ENCODE measurements at places on chromosomes 16 and 17.

DNA sequence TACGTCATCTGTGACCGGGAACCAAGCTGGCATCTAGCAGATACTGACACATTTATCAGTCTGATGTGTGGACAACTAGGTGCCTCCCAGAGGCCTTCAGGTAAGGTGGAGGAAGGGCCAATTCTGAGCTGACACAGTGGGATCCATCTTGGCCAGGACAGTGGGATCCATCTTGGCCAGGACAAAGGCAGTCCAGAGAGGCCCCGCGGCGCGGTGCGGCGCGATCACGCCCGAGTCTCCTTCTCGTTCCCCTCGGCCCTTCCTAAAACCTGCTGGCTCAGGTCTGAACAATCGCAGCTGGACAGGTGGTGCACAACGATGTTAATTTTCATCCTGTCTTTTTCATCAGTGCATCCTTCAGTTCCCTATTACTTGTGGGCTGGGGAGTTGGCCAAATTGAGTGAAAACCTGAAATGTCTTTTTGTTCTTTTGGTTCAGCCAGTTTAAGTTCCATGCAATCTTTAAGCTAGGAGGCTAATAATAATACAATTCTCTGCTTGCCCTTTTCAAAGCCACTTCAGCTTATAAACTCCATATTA lies 486 bp upstream of the WSB1 start:
- no peak for DNase-seq

DNA sequence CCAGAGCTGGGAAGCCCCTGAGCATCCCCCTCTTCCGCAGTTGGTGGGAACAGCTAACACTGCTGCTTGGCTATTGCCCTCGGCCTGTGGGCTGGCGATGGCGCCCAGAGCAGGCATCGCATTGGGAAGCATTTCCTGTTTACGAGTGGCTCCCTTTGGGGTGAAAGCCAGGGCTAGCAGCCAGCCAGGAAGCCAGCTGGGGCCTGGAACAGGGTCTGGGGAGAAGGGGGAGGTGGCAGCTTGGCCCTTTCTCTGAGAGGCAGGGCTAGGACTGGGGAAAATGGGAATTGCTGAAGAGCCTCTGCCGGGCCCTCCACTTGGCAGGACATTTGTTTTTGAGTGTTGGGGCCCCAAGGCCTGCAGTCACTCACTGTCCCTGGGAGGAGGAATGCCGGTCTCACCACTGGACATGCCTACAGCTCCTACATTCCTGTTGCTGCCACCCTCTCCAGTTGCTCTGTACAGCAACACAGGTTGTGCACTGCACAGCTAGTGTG lies 2.4 kb upstream of the MTSS2 start:
- DNase-seq, result no peak

DNA sequence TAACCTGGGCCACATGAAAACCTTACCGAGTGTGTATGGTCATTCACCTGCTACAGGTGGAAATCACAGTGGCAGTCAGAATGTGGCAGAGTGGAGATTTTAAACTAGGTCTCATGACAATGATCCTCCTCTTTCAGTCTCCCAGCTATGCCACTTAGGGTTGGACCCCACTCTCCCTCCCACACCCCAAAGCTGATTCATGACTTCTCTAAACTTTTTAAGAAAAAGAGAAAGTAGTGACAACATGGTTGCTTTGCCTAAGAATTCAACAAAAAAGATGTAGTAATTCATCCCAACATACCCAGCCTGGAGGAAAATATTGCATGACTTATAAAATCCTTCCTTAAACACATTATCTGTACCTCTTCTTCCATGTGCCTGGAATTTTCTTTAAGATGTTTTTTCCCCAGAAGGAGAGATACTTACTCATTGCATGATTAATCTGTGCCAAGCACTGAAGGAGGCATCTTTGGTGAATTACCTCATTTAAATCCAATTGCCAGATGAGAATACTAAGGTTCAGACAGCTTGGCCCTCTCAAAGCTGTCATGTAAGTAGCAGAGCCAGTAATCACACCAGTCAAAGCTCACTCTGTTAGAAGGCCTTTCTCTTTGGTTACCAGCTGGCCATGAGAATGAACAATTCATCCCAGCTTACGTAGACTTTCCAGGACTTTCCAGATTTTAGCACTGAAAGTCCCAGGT lies 119.9 kb downstream of the COPRS start:
- DNase-seq, result peak; percentile 34

DNA sequence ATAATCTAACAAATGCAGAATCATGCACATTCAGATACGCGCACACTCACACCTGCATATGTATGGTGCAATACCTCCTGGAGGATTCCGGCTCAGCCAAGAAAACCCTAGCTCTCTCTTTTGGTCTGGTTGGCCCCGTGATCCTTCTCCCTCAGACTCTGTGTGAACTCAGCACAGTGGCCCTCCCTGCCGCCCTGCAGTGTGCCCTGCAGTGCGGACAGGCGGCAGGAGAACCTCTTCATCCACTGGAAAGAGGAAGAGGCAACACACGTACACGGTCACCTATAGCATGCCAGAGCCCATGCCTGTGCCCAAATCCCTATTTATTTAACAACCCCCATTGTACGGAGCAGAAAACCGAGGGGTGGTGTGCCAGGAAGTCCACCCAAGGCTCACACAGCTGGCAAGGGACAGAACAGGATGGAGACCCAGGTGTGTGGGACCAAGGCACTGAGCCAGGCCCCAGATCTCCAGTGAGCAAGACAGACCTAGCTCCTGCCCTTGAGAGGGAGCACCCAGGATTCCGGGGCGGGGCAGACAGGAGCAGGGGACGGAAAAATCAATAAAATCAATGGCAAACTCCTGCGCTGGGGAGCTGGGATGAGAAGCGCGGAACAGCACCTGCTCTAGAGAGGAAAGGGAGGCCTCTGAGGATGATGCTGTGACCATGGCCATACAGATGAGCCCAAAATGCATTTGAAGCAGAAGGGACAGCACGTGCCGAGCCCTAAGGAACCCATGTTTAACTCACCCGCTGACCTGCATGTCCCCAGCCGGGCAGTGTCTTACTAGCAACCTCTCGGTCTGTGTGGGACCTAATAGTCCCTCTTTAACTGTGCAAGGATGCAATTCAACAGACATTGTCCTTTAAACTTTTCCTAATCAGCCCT lies 54.7 kb upstream of the CIBAR2 start:
- DNase-seq, result no peak

GRCh38 chr16:67977469-67978227 lies 2.7 kb downstream of the DPEP3 start:
- no peak for DNase-seq

GRCh38 chr17:27882162-27882840 lies 10.9 kb downstream of the LYRM9 start:
- no peak for DNase-seq

DNA sequence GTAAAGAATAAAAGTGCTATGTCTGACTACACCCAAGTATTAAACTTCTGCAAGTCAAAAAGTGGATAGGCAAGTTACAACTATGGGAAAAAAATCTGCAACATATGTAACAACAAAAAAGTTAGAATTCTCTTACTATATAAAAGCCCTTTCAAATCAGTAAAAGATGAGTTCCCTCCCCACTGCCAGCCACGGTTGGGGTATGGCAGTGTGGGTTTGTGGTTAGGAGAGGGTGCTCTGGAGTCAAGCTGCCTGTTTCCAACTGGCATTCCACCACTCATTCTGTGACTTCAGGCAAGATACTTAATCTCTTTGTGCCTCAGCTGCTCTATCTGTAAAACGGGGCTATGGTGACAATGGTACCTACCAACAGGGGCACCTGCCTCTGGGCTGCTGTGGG lies 26.6 kb upstream of the MFSD6L start:
- DNase-seq, result no peak

GRCh38 chr16:80041410-80041809 lies 440.9 kb upstream of the MAF start:
- DNase-seq, result no peak

GRCh38 chr16:2004795-2005517 lies 4.7 kb downstream of the ZNF598 start:
- peak; percentile 43 for DNase-seq

GRCh38 chr16:89094252-89094879 lies 714 bp downstream of the ACSF3 start:
- no peak for DNase-seq

- DNase-seq, result no peak
These were observed 26.2 kb upstream of the NUDT7 start for GRCh38 chr16:77696149-77696548.

DNA sequence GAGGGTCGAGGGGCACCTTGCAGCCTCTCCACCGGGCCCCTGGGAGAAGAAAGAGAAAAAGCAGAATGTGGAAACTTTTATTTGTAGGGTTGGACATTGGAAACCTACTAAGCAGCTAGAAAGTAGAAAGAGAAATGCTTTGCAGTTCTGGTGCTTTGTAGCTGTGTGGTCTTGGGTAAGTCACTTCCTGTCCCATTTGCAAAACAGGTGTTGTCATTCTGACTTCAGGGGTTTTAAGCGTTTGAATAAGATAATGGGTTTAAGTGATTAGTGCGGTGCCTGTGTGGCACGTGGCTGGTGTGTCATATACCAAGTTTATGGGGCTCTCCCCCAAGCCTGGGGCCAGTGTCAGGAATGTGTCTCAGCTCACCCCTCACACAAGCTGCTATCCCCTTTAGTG lies 1.6 kb downstream of the CA4 start:
- no peak for DNase-seq

DNA sequence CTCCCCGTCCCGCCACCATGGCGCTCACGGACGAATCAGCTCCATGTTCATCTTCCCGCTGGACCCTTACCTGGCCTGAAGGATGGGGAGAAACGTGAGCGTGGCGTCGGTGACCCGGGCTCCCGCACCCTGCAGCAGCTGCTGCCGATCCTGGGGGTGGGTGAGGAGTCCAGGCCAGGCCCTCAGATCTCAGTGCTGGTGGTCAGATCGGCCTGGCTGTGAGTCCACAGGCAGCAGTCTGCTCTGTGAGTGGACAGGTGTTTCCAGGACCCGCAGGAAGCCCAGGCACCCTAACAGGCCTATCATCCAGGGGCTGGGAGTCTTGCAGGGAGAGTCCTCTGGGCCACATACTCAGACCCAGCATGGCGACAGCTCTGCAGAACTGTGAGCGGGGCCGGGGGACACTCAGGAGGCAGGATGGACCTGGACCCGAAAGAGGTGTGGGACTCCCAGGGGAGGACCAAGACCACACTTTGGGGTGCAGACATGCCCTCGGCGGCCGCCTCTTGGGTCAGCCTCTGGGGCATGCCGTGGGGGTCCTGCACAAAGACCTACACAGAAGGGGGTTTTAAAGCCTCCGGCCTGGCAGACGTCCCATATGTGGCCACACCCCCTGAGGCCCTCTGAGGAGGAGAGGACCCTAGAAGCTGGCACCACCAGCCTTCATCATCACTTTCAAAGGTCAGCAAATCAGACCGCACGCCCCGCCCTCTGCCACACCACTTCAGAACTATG lies 27.2 kb upstream of the ZNF469 start:
- no peak for DNase-seq

DNA sequence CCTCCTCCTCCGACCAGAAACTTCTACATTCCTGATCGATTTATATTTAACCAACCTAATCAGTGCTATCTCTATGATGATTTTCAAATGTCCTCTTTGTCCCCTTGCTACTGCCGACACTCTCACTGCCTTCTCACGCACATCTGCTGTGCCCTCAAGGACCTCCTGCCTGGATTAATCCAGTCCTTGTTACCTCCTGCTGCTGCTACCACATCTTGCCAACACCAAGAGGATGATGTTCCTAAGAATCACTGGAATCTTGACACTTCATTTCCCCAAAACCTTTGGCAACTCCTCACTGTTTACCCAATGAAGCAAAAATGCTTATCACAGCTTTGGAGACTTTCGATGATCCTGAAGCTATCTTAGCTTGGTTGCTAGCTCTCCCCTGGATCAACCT lies 287.3 kb upstream of the AXIN2 start:
- no peak for DNase-seq

DNA sequence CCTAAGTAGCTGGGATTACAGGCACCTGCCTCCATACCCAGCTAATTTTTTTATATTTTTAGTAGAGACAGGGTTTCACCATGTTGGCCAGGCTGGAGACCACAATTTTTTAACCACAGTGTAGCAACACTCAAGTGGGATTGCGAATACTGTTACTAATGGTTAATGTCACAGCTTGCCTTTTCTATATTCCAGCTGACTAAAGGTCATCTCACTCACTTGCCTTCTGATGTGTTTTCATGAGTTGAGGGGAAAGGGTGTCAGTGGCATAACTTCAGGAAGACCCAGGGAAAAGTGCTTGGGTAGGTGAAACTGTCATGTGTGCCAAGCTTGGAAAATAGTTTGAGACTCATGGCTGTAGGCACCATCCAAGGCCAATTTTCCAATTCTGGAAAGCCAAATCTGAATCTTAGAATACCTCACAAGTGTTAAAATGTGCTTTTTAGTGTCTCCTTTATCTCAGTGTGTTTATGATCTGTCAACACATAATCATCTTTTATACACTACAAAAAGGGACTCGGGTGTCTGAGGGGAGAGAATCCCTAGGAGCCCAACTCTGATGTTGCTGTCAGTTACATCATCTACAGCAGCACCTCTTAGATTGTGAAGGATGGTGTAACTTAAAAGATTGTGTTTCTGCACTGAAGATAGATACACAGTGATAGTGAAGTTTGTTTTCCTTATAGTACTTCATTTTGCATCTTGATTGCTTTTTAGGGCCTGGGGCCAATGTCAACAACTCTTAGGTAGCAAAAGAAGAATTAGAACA lies 27.1 kb downstream of the OGFOD1 start:
- DNase-seq, result peak; percentile 70

DNA sequence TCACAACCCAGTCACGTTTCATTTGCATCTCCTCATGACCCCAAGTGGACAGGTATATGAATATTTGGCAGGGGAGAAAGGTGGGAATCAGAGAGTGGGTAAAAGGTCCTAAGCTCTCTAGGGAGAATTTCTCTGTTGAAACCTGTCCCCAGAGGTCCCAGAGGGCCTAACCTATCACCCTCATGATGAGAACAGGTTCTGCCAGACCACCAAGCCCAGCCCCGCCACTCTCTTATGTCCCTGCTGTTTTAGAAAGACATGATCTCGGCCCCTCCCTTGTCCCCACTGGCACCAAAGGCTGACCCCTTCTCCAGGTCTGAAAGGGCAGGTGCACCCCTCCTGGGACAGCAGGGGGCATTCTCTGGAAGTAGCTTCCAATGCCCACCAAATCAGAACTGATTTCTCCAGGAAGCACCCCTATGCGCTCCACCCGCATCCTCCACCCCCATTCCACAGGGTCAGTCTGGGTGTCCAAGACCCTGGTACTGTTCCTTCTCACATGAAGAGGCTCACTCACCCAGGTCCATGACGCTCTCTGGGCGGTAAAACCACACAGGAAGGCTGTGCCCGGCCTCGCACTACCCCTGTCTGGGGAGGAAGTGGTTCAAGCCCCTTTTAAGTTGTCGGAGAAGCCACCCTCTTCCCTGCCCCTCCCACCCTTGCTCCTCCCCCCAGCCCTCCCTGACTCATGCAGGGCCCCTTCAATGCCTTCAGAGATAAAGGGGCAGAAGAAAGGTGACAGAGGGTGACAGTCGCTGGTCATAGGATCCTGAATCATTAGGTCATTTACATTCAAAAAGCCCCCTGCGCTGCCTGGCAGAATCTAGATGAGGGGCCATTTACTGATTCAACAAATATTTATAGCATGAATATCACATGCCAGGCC lies at the start of gene CCR7:
Gene CCR7, minus strand, starts transcription at position 590 of the 886 bp plus-strand sequence. Its CDS starts 63 bp downstream, at position 527.
- DNase-seq, result peak; percentile 49

GRCh38 chr16:89241187-89242007 lies 23.9 kb downstream of the ZNF778 start:
- peak; percentile 65 for DNase-seq

Measured in suppressor macrophage treated with lipopolysaccharide for 4 hours (primary cell).